H7 (cell line): ENCODE measurements at places on chromosomes 2 and 18. TPM values are rescaled to one million over a fixed set of nuclear protein-coding genes. Genes with fewer than 3 reads are reported as not detected.
A peak's percentile ranks its signal among the peaks of the same experiment; 100 is the strongest.

GRCh38 chr2:229713371-229714079 is 830 bp downstream of the DNER start:
- DNase-seq = peak; percentile 84

GRCh38 chr2:146287281-146287680 is 1557.5 kb upstream of the ACVR2A start:
- no peak for DNase-seq

- DNase-seq = no peak
These were observed 89.1 kb upstream of the MBOAT2 start for GRCh38 chr2:9092383-9093282.

GRCh38 chr2:61470122-61470951 is 550 bp downstream of the USP34 start:
- DNase-seq = peak; percentile 97

GRCh38 chr2:105403241-105403782 is 4.5 kb upstream of the FHL2 start:
- peak; percentile 48 for DNase-seq

The FOXI3 gene
- 1.7 and 2.7 TPM in 2 replicates for total RNA-seq

DNA sequence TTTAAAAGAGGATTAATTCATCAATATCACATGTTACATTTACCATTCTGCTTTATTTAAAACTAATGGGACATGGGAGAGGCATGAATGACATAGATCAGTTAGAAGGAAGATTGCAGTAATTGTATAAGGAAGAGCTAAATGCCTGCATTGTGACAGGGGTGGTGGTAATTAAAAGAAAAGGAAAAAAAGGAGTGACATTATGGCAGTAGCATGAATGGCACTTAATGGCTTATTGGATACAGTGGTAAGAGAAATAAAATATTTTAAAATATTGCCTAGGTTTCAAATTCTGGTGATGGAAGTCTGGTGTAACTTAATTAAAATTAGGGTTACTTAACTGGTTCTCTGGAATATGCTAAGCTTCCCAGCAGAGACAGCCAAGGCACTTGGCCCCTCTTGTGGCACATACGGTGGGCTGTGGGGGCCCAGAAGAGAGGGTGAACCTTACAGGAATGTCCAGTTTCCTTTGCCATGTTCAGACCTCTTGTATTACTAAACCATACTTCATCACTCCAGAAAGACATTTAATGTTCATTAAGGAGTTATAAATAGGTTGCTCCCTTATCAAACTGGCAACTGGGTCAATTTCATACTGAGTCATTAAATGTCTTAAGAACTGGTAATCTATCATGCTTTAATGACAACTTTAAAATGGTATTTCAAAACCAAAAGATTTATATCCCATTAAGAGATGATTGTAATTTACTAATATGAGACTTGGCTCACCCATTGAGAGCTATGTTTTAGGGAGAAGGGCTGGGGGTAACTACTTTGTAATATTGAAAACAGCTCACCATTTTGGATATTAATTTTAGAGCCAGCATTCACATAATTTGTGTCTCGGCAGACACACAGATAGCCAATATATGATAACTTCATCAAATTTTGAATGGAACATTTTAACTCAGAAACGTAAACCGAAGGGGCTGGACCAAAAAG is 798.9 kb upstream of the PIK3C3 start:
- no peak for DNase-seq
